ENCODE measurements at places on chromosomes 2 and 18.

DNA sequence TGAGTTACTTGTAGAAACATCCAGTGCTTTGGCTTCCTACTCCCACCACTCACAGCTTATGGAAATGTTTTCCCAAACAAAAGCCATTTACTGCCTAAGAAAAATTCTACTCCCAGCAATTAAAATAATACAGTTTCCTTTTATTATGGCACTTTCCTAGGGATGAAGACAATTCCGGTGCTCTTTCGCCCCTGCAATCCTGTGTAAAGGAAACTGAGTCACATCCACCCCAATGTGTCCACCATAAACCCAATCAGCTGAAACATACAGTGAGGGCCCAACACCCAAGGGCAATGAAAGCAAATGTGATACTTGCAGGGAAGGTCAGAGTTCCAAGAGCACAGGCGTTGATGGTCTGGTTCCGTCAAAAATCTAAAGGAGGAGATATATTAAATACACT lies 62.0 kb upstream of the ST3GAL5 start:
- DNase-seq = no peak

- no peak for DNase-seq
These were observed 3.6 kb downstream of the IHH start for GRCh38 chr2:219056896-219057708.

GRCh38 chr2:25558262-25558661 lies 115.1 kb downstream of the DTNB start:
- no peak for DNase-seq

- DNase-seq = no peak
These were observed 19.4 kb downstream of the SFTPB start for GRCh38 chr2:85648619-85649018.

- DNase-seq = no peak
These were observed 27.5 kb downstream of the SATB2 start for GRCh38 chr2:199430214-199430613.

DNA sequence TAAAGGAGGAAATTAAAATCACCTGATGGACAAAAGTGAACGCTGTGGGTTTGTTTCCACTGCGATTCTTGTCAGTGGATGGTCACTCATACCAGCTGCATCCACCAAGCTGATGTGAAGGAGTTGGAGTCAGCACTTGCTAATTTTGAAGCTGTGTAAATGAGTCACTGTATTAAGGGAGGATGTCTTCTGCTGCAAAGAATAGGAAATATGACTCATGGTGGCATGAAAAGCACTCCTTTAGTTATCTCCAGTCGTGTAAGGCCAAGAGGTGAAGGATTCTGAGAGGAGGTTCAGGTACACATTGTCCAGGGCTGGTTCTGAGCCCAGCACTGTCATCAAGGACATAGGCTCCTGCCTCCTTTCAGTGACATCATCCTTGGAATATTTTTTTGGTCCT lies 71.7 kb upstream of the SKOR2 start:
- DNase-seq = no peak

- no peak for DNase-seq
These were observed 1079.5 kb upstream of the CELF4 start for GRCh38 chr18:38644875-38645641.

DNA sequence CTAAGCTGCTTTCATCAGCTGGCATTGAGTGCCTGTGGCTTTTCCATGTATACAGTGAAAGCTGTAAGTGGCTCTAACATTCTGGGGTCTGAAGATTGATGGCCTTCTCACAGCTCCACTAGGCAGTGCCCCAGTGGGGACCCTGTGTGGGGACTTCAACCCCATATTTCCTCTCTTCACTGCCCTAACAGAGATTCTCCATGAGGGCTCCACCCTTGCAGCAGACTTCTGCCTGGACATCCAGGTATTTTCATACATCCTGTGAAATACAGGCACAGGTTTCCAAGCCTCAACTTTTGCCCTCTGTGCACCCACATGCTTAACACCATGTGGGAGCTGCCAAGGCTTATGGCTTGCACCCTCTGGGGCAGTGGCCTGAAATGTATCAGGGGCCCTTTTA lies 188.2 kb upstream of the SYT4 start:
- no peak for DNase-seq

GRCh38 chr2:83742117-83742782 lies 716.8 kb downstream of the SUCLG1 start:
- no peak for DNase-seq

DNA sequence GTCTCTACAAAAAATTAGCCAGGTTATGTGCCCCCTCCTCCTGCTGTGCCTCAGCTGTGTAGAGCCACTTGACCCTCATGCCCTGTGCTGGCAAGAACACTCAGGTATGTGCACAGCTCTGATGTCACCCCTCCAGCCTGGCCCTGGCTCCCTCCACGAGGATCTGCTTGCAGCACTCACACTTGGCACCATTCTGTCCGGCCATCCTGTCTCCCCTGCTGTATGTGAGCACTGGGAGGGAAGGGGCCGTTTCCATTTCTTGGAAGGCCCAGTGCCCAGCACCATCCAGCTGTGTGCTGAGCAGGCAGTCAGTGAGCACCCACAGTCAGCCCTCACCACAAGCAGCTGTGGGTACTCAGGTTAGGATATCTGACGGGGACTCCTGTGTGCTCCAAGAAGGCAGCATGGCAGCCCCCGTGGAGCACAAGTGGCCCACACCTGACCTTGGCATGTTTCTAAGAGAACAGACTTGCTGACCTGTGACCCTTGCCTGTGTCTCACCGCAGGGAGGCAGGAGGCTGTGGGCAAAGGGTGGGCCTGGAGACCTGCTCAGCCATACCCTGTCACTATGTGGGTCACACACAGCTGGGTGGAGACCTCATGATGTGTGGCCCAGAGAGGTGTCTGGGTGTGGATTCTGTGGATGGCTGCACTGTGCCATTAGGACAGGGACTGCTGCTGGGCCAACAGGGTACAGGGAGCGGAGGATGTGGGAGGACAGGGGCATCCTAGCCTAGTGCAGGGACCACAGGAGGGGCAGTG lies 31.5 kb downstream of the USP34 start:
- no peak for DNase-seq

GRCh38 chr2:218834685-218835084 lies 3.1 kb upstream of the PRKAG3 start:
- no peak for DNase-seq

- no peak for DNase-seq
These were observed 265.0 kb upstream of the PARD3B start for GRCh38 chr2:204280262-204280668.

GRCh38 chr2:82796132-82796531 lies 1662.9 kb downstream of the SUCLG1 start:
- DNase-seq = no peak

DNA sequence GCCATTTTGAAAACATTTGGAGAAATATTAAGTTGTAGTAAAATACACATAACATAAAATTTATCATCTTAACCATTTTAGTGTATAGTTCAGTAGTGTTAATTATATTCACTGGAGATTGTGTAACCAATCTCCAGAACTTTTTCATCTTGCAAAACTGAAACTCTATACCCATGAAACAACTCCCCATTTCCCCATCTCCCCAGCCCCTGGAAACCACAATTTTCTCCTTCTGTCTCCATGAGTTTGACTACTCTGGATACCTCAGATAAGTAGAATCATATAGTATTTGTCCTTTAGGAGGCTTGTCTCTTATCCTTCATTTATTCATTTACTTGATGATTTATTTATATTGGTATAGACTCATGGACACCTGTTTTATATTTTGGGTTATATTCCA lies 392.9 kb downstream of the SETBP1 start:
- no peak for DNase-seq

GRCh38 chr18:9285604-9286003 lies 49.0 kb upstream of the TWSG1 start:
- DNase-seq = no peak

DNA sequence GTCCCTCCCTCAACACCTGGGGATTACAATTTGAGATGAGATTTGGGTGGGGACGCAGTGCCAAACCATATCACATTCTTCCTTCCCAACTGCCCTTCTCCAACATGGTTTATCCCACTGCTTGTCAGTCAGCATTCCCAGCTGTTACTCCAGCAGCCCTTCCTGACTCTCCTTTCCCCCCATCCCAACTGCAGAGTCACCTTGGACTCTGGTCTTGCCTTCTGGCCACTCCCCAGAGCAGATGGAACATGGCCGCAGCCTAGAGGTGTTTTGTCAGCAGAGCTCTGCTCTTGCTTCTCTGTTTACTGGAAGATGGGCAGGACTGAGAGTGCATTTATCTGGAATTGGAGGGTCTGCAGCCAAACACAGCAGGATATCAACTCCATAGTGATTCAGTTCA lies 51.2 kb upstream of the MEX3C start:
- no peak for DNase-seq

GRCh38 chr18:78792094-78792493 lies 187.5 kb upstream of the SALL3 start:
- no peak for DNase-seq

GRCh38 chr2:70388128-70388527 lies 86.3 kb upstream of the FAM136A start:
- DNase-seq = no peak

DNA sequence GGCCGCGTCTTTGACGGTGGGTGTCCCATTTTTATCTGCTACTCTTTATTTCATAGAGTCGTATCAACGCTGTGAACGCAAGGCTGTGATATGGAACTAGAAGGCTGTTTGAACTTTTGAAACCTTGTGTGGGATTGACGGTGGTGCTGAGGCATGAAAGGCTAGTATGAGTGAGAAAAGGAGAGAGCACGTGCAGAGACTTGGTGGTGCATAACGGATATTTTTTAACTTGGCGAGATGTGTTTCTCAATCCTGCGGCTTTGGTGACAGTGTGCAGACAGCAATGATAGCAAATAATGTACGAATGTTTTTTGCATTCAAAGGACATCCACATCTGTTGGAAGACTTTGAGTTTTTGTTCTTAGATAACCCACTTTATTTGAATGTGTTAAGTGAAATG lies 6.2 kb downstream of the HES6 start:
- no peak for DNase-seq

DNA sequence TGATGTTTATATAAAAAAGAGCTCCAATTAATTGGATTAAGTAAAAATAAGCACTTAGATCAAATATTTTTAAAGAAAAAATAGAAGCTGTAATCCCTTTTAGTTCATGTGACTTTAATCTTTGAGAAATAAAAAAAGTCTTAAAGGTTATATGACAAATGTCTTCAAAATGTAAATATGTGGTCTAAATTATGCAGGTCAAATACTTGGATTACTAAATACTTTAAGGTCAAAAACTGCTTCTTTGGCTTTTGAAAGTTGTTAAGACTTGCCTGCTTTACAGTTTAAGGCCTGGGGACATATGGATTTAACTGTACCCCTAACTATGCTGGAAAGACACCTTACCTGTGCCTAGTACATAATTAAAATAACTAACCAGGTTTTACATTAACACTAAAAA lies 15.5 kb upstream of the PDK1 start:
- DNase-seq = no peak

GRCh38 chr2:196274387-196274809 lies 103.0 kb upstream of the STK17B start:
- DNase-seq = no peak

DNA sequence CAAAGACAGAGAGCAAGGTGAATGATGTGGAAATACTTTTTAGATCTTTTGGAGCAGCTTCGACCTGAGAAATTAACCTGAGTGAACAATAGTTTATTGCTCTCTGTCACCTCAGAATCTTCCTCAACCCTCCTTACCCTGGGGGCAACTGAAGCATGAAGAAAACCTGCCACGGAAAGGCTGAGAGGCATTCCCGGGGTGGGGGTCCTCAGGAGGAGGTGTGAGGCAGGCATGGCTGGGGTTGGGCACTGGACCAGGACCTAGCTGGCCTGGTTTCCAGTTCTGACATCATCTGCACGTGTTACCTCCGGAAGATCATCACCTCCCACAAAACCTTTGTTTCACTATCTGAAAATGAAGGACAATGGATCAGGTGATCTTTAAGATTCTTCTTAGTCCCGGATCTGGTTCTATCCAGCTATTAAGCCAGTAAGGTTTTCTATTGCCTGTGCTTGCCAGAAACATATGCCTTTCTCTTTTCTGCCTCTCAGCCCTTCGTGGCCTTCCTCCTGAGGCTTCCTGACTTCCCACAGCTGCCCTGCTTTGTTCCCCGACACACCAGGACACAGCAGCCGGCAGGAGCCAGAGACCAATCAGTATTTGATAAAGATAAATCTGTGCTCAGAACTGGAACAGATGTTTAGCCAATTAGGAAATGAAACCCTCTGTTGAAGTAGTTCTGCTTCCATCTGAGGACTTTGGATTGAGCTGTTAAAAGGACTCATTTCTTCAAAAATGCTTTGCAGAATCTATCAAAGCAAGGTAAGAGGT lies 232.5 kb downstream of the TDRD15 start:
- no peak for DNase-seq

DNA sequence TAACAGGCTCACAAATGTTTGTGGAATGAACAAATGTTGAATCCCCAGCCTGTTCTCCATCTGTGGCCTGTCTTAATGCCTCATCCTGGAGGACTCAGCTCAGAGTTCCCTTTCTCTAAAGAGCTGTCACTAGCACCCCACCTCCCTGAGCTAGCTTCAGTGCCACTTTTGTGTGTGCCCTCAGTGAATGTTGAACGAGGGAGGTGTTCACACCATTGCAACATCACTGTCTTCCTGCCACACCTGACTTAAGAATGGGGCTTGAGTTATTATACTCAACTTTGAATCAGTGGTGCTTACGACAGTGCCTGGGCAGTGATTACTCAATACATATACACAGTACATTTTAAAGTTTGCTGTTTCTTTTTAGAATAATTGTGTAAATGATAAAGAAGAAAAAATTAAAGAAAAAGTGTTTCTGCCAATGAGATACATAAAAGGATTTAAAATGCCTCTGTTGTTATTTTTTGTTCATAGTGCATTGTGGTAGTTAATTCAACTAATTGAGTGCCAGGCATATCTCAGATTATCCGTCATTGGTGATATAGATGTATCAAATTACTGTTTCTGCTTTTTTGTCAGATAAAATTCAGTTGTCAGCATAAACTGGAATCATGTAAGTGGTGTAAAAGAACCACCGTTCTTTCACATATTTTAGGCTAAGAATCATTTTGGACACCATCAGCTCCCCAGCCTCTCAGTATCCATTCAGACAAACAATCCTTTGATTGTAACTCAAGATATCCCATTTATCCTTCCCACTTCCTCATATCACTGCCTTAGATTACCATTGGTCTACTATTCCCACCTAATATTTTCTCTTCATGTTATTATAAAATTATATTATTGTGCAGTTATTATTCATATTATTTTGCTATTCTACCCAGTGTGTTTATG lies 304.7 kb downstream of the PTPRM start:
- DNase-seq = no peak

DNA sequence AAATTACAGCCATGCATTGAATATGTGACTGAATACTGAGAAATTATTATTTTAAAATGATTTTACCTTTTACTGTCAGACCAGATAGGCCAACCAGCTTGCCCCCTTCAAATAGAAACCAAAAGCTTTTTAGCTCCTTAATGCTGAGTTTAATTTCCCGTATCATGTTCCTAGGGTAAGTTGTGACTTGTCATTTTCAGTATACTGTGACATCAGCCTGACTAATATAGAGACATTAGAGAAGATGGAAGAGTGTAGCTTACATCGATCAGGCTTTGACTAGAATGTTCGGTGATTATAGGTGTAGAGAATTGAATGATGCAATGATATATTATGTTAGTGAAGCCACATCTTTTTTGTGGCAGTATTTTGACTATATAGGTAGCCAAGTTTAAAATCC lies 50.6 kb upstream of the ZEB2 start:
- DNase-seq = no peak

Measured in activated T-helper 9 cell treated with anti-CD3 and anti-CD28 coated beads, Interleukin-2, amount 50 U/mL, for 16 hours (primary cell).